ENCODE measurements at places on chromosomes 5 and 9.

DNA sequence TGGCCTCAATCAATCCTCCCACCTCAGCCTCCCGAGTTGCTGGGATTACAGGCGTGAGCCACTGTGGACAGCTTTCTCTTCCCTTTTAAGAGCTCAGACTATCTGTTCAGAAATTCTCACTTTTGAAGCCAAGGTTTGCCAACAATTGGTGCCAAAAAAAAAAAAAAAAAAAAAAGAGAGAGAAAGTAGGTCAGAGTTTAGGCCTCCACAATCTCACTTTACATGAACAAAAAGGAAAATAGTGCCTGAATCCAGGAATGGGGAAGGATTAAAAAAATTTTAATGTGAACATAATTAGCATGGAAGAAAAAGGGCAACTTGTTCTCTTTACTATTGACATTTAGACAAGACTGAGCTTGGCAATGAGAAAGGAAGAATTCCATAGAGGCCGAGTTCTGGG is 94.1 kb downstream of the NSG2 start:
- DNase-seq = no peak

- no peak for DNase-seq
These were observed 58.8 kb downstream of the MARCHF3 start for GRCh38 chr5:126971455-126972031.

GRCh38 chr9:12884736-12885395 is 110.0 kb downstream of the LURAP1L start:
- DNase-seq = no peak

DNA sequence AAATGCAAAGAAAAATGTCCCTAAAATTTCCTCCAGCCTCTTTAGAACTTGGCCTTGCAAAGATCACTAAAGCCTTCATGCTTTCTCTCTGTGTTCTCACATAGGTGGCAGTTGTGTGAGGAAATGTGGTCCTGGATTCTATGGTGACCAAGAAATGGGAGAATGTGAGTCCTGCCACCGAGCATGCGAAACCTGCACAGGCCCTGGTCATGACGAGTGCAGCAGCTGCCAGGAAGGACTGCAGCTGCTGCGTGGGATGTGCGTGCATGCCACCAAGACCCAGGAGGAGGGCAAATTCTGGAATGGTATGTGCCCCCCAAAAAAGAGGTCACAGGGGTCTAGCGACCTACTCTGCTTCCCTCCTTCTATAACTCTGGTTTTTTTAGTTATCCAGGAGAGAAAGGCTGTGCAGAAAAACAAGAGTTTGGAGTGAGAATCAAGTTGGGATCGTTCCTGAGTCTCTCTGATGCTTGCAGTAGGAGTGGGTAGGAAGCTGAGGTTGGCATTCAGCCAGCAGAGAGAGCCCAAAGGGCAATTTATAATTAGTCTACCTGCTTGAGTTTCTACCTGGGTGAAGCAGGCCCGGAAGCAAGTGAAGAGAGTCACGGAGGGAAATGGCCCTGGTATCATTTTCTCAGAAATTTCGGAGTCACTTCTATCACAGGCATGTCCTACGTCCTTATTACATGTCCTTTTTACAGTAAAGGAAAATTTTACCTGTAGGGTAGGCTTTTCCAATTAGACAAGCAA is 97.5 kb downstream of the RFK start:
- DNase-seq = no peak

- no peak for DNase-seq
These were observed at the start of gene PCDHGA11 for GRCh38 chr5:141420855-141421488. PCDHGA11 (plus strand) TSS chr5:141421051; CDS start chr5:141421228, 177 bp downstream.
